ENCODE measurements at places on chromosomes 11 and 22. TPM values are rescaled to one million over a fixed set of nuclear protein-coding genes. Genes with fewer than 3 reads are reported as not detected.

DNA sequence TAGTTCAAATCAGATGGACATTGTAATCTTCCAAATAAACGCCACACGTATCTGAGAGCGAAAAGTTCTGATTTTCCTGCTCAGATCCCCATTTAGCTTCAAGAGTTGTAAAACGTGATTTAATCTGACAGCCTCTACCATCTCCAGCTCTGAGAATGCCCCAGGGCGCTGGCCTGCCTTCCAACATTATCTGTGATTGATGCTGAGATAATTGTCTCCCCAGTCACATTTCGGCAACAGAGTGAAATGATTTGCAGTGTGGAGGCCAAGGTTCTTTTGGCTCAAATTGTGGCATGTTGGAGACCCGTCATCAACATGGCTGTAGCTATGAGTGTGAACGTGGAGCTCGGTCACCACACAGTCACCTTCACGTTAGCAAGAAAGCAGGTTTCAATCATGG is 283.4 kb downstream of the BRD1 start:
- H3K27ac ChIP-seq = no peak overlapping the region
- H3K4me1 ChIP-seq = peaks cover 2% of the 10 kb centered on the region
- H3K27me3 ChIP-seq = no peaks in the 10 kb centered on the region
- no peak for DNase-seq

The OR5A1 gene
- total RNA-seq = not detected

- H3K4me3 ChIP-seq = no peak overlapping the region
- no peaks in the 10 kb centered on the region for H3K27me3 ChIP-seq
- H3K4me1 ChIP-seq = peaks cover 60% of the 10 kb centered on the region
- DNase-seq = no peak
These were observed 10.0 kb downstream of the TRIM44 start for GRCh38 chr11:35672608-35673007.

DNA sequence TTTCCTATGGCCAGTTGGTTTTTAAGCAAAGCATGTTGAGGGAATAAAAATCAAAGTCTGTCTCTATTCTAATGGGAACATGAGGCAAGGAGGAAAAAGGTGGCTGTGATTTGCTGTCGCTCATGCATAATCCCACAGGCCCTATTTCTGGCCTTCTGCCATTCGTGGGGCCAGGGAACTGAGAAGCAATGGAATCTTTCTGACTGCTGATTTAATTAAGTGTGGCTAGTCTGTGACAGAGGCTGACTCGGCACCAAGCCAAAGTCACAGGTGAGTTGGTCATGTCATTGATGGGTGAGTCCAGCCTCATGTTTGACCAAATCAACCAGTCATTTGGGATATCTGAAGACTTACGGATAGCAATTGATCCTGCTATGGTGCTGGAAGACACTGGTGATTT is 429.3 kb upstream of the CADM1 start:
- H3K27me3 ChIP-seq = peaks cover 10% of the 10 kb centered on the region
- no peak overlapping the region for H3K4me3 ChIP-seq
- DNase-seq = no peak
- H3K36me3 ChIP-seq = no peaks in the 10 kb centered on the region
- H3K4me1 ChIP-seq = no peaks in the 10 kb centered on the region

- no peaks in the 10 kb centered on the region for H3K36me3 ChIP-seq
- H3K27ac ChIP-seq = no peak overlapping the region
- H3K27me3 ChIP-seq = peaks cover 11% of the 10 kb centered on the region
- no peak overlapping the region for H3K4me3 ChIP-seq
These were observed 43.9 kb downstream of the ELFN2 start for GRCh38 chr22:37383341-37383740.

The DEUP1 gene
- total RNA-seq = not detected

GRCh38 chr11:9160166-9160565 is 68.8 kb upstream of the SCUBE2 start:
- H3K4me3 ChIP-seq = no peak overlapping the region
- peak overlapping the region; percentile 87 for H3K27ac ChIP-seq
- no peaks in the 10 kb centered on the region for H3K27me3 ChIP-seq
- DNase-seq = no peak
- peaks cover 25% of the 10 kb centered on the region for H3K4me1 ChIP-seq

DNA sequence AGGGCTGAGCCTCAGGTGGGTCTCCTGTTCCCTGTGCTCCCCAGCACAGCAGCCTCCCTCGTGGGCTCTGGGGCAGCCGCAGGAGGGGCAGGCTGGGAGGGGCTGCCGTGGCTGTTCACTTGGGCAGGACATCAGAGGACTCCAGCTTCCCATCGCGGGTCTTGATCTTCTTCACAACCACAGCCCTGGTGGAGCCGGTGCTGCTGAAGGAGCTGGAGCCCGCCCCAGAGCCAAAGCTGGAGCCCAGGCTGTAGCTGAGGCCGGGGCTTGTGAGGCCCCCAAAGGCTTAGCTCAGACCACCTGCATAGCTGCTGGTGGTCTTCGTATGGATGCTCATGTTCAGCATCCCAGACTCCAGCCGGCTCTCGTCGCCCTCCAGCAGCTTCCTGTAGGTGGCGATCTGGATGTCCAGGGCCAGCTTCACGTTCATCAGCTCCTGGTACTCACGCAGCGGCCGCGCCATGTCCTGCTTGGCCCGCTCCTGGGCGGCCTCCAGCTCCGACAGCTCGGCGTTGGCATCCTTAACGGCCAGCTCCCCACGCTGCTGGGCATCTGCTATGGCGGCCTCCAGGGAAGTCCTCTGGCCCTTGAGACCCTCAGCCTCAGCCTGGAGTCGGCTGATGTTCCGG is 126.1 kb downstream of the NECTIN1 start:
- no peak overlapping the region for H3K27ac ChIP-seq
- no peak for DNase-seq
- peaks cover 22% of the 10 kb centered on the region for H3K27me3 ChIP-seq
- no peaks in the 10 kb centered on the region for H3K4me1 ChIP-seq
- H3K4me3 ChIP-seq = no peak overlapping the region
- H3K36me3 ChIP-seq = no peaks in the 10 kb centered on the region

The HEPN1 gene
- not detected for total RNA-seq

The ADORA2A gene
- total RNA-seq = 45.1 TPM

The ZBED4 gene
- total RNA-seq = 20.6 TPM

The VWA5A gene
- total RNA-seq = 5.2 TPM

The SPON1 gene
- total RNA-seq = 0.95 TPM

The SERPING1 gene
- 0.68 TPM for total RNA-seq

DNA sequence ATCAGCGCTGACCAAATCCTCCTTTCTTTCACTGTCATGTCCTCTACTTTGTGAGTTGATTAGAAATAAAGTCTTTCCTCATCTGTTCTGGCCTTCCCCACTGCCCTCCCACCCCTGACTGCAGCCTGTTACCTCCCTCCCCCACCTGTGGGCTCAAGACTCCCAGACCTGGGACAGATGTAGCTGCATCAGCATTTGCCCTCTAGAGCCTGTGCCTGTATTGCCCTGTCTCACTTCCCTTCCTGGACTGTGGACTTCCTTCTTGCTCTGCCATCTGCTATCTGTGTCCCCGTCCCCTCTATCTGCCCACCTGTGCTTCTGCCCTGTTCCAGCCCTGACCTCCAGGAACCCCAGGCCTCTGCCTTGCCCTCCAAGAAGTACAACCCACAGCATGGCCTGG is 122.5 kb downstream of the GALNT18 start:
- H3K27me3 ChIP-seq = no peaks in the 10 kb centered on the region
- DNase-seq = no peak
- H3K27ac ChIP-seq = no peak overlapping the region
- no peaks in the 10 kb centered on the region for H3K4me1 ChIP-seq

GRCh38 chr22:20517422-20517821 is 10.0 kb downstream of the MED15 start:
- H3K4me1 ChIP-seq = peaks cover 57% of the 10 kb centered on the region
- H3K27me3 ChIP-seq = no peaks in the 10 kb centered on the region
- no peak overlapping the region for H3K4me3 ChIP-seq
- H3K36me3 ChIP-seq = peaks cover 47% of the 10 kb centered on the region
- no peak for DNase-seq

DNA sequence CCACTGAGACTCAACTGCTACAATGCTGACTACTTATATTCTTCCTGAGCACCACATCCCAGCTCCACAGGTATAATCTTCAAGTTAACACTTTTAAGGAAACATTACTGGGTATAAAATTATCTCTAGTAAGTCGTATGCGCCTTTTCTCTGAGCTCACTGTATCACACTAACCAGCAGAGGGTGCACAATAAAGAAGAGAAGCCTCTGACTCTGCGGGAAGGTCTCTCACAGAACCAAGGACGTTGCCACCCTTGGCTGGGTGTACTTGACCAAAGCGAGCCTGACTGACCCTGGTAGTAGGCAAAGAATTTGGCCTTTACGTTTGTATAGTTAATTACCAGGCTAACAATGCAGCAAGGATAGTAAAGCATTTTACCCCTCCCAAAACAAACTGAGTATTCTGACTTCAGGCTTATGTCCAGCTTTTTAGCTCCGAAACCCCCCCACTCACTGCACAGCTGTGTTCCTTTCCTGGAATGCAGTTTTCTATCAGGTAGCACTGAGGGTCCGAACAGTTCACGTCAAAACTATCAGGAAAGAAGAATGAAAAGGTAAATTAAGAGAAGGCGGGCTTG is at the start of gene BTBD18:
Gene BTBD18, minus strand, starts transcription at position 144 of the 578 bp plus-strand sequence. CDS start 631 bp downstream, outside the sequence.
- H3K4me1 ChIP-seq = peaks cover 14% of the 10 kb centered on the region
- no peak for DNase-seq
- H3K27ac ChIP-seq = peak within 1 kb of the TSS; percentile 65

DNA sequence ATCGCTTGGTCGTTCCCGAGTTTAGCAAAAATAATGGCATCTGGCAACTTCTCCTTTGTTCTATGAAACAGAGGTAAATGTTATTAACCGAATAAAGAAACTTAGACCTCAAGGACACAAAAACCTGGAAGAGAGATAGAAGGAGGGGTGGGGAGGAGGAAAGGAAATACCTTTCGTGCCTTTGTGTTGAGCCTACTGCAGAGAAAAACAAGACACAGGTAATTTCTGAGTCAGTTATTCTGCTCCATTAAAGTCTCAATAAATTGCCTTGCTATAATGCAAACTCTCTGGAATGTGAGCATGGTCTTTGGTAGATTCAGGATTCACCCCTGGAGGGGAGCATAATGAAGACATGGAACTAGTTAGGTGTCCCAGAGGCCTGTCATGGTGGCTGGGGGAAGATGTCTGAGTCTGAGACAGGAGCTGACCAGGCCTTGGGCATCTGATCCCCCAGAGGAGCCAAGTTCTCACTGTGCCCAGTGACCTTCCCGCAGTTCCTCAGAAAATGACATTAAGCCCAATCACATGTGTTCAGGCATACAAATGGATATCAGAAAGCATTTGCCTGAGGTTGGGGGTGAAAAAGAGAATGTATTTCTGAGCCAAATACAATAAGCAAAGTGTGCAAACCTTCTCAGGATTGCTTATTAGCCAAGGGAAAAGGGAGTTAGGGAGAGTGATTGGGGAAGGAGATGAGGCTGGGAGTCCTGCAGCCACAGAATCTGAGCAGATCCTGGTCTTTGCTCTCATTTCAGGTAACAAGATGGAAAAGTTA is 72.6 kb upstream of the CADM1 start:
- no peak for DNase-seq
- no peaks in the 10 kb centered on the region for H3K4me1 ChIP-seq
- H3K27me3 ChIP-seq = no peaks in the 10 kb centered on the region

DNA sequence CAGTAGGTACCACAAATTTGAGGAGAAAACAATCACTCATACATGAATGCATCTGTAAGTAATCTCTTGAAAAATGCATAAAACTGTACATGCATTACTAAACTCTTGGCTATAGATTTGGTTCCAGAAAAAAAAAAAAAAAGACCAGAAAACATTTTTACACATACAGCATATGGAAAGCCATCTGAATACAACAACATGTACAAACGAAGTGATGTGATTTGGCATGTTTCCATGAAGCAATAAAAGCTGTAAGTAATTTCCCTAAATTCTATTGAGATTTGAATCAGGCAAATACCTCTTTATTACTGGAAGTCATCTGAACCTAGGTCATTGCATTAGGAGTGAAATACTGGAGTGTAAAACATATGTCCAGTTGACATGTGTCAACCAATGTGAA is 31.9 kb upstream of the ZC3H12C start:
- no peaks in the 10 kb centered on the region for H3K36me3 ChIP-seq
- H3K27ac ChIP-seq = no peak overlapping the region
- no peak overlapping the region for H3K4me3 ChIP-seq
- H3K27me3 ChIP-seq = no peaks in the 10 kb centered on the region

The TRPT1 gene
- 24.1 TPM for total RNA-seq

GRCh38 chr11:73197348-73197747 is 20.7 kb upstream of the P2RY2 start:
- H3K36me3 ChIP-seq = no peaks in the 10 kb centered on the region
- no peak overlapping the region for H3K27ac ChIP-seq
- no peak for DNase-seq
- no peaks in the 10 kb centered on the region for H3K4me1 ChIP-seq
- H3K4me3 ChIP-seq = no peak overlapping the region

GRCh38 chr11:68965901-68966853 is 14.6 kb downstream of the MRGPRD start:
- peaks cover 3% of the 10 kb centered on the region for H3K36me3 ChIP-seq
- H3K4me1 ChIP-seq = peaks cover 4% of the 10 kb centered on the region
- no peaks in the 10 kb centered on the region for H3K27me3 ChIP-seq
- no peak overlapping the region for H3K4me3 ChIP-seq
- no peak for DNase-seq
- H3K27ac ChIP-seq = no peak overlapping the region

The KCNE3 gene
- not detected for total RNA-seq

GRCh38 chr22:35534091-35534490 is 6.5 kb upstream of the RASD2 start:
- no peaks in the 10 kb centered on the region for H3K27me3 ChIP-seq
- H3K4me1 ChIP-seq = peaks cover 3% of the 10 kb centered on the region
- H3K36me3 ChIP-seq = no peaks in the 10 kb centered on the region
- no peak overlapping the region for H3K4me3 ChIP-seq
- DNase-seq = no peak

The EI24 gene
- 71.4 TPM for total RNA-seq

GRCh38 chr11:2574043-2574552 is 125.7 kb downstream of the KCNQ1OT1 start:
- no peaks in the 10 kb centered on the region for H3K36me3 ChIP-seq
- no peak overlapping the region for H3K27ac ChIP-seq
- no peak overlapping the region for H3K4me3 ChIP-seq
- H3K4me1 ChIP-seq = no peaks in the 10 kb centered on the region

The CRYAB gene
- not detected for total RNA-seq

The HNRNPUL2 gene
- 54.4 TPM for total RNA-seq

DNA sequence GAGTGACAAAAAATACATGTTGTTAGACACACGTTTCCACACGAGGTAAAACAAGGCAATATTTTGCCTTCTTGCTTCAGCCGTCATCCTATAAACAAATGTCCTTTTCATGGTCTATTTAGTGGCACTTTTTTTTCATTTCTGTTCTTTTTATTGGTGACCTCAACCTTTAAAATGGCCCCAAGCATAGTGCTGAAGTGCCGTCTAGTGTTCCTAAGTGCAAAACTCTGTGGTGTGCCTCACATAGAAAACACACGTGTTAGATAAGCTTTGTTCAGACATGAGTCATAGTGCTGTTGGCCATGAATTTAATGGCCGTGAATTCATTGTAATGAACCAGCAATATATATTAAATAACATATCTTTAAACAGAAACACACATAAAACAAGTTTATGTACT is 15.6 kb downstream of the OVCH2 start:
- H3K27ac ChIP-seq = no peak overlapping the region
- peaks cover 17% of the 10 kb centered on the region for H3K4me1 ChIP-seq
- no peaks in the 10 kb centered on the region for H3K36me3 ChIP-seq
- no peak overlapping the region for H3K4me3 ChIP-seq

- peaks cover 48% of the 10 kb centered on the region for H3K4me1 ChIP-seq
- H3K36me3 ChIP-seq = peaks cover 27% of the 10 kb centered on the region
- no peak for DNase-seq
- peak overlapping the region; percentile 90 for H3K27ac ChIP-seq
- no peaks in the 10 kb centered on the region for H3K27me3 ChIP-seq
These were observed 2.1 kb upstream of the NADSYN1 start for GRCh38 chr11:71450939-71451338.

The NXPE2 gene
- total RNA-seq = not detected

- no peaks in the 10 kb centered on the region for H3K36me3 ChIP-seq
- peaks cover 60% of the 10 kb centered on the region for H3K27me3 ChIP-seq
- H3K27ac ChIP-seq = no peak overlapping the region
- no peaks in the 10 kb centered on the region for H3K4me1 ChIP-seq
These were observed 19.7 kb upstream of the ALX4 start for GRCh38 chr11:44329472-44330230.

Measured in activated naive CD8-positive, alpha-beta T cell treated with anti-CD3 and anti-CD28 coated beads for 36 hours (primary cell).